ENCODE measurements at places on chromosomes 2 and 18.

DNA sequence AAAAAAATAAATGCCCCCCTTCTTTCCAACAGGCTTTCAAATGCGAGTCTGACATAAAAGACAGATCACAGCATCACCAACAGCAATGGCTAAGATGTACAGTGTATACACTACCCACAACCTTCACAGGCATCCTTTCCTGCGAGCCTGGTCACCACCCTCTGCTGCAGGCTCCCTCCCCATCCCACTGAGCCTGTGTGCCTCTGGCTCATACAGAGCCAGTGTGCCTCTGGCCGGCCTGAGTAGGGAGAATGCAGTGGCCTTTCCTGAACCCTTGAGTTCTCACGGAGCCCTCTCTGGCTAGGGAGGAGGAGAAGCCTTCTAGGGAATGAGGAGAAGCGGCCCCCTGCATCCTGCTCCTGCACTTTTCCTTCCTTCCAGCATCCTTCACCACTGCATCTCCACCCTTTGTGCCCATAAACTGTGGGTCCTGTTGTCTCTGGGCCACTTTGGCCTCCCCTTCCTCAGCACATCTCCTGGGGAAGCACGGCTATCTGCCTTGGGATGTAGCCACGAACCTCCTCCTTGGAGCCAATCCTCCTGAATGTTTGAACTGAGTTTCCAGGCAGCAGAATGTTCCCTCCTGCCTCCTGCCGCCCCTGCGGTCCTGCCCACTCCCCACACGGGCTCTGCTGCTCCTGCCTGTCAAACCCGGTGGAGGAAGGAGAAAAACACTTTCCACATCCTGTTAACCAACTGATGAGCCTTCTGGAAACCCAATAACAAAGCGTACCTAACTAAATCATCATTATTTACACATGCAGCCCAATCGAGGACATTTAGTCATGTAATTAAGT lies 22.5 kb downstream of the GYPC start:
- no peak for DNase-seq

DNA sequence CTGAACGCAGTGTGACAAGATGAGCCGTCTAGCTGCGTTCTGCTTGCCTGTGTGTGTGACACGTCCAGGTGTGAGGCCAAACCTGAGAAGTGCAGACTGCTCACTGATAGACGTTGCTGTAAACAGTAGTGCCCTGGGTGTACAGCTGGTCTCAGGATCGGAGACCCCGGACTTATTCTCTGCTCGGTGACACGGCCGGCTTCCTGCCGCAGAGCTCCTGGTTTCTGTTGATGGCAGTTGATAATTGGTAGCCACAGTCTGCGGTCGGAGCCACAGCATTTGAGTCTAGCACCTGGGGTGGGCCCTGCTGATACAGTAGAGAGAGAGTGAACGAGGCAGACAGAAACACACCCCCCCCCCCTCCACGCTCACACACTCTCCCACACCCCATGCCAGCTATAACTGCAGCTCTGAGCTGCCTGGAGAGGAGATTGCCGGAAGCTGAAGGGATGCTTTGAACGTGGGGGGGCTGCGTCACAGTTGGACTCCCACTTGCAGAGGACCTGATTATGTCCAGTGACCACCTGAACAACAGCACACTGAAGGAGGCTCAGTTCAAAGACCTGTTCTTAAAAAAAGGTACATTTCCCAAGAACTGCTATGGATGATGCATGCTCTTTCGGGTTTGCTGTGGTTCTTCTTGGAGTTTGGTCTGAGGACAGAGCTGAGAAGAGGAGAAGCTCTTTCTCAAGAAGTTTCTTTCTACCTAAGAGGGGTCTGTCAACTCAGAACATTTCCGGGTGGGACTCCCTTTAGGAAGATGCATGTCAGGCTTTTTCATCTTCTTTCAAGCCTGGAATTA lies 114.0 kb downstream of the FAM210A start:
- DNase-seq, result peak; percentile 65

DNA sequence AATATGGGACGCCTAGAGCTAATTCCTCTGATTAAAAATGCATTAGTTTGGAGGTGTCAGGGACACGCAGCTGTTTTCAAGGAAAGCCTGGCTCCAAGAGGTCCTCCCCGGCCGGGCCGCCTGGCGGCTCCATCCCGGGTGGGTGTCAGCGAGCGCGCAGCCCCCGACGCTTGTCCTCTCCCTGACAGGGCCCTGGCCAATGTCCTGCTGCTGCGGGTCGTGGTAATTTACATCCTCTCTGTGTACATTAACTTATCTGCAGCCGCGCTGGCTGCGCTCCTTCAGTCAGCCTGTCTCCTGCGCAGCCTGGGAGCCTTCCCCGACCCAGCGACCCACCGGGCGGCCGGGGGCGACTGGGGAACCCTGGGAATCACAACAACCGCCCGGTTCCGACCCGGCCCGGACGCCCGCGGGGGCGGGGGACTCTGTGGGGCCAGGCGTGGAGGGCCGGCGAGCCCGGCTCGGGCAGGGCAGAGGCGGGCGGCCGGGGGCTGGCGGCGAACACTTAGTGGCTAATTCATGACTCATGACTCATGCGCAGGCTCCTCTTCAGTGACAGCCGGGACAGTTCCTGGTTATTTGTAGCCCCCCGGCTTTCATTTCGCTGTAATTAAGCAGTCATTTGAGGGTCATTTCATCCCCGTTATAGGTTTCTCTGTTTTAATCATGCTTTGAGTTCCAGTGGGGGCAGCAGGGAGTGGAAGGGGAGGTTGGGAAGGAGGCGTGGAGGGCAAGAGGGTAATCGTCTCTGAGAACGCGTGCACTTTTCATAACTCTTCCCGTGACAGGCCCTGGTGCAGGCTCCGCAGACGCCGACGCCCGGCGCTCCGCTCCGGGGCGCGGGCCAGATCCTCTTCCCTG lies 141.9 kb upstream of the CTAGE1 start:
- DNase-seq, result peak; percentile 8

DNA sequence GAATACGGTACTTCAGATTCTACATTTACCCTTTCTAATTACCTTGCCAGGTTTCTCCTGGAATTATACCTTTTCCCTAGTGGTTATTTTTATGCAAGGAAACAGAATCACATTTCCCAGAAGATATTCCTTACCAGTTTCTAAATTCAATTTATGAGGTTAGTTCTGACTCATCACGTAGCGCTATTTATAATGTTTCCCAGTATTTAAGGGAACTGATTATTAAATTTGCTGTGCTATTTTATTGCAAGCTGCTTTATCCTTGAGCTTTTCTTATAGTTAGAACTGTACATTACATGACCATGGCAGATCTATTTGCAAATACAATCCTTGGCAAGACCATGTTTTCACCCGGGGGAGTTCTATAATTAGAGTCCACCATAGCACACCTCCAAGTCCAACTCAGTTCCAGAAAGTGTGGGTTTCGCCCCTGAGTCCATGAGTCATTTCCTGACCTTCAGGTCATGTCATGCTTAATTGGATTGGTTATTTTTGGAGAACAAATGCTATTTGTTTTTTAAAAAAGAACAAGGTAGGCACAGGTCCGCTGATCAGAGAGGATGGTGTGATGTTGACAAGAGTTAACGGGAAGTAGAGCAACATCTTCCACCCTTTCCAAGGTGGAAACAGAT lies 126.6 kb downstream of the ZNF532 start:
- no peak for DNase-seq

DNA sequence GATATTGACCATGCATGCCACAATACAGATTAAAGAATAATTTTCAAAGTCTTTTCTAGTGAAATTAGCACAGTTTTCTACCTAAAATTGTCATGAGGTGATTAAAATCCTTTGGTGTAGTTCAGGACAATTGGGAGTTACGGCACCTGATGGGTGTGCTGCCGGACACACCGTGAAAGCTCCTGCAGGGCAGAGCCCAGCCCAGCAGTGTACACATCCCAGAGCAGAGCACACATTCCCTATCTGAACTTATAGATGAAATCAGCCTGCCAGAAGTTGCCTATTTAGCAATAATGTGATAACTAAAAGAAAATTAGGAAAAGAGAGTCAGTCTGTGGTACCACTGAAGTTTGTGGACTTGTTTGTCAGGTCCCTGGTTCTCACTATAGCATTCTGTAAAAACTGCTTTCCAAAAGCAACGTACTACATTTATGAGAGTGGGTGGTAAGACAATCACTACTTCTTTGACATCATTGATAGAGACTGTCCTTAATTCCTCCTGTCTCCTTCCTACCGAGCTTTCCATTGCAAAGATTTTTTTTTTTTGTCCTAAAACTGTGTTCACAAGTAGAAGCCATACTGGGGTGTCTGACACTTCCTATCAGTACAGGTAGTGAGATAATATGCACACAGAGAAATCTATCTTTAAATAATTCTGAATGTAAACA lies 3.4 kb downstream of the CYTIP start:
- DNase-seq, result no peak

GRCh38 chr2:215693193-215693998 lies 257.5 kb upstream of the FN1 start:
- no peak for DNase-seq

DNA sequence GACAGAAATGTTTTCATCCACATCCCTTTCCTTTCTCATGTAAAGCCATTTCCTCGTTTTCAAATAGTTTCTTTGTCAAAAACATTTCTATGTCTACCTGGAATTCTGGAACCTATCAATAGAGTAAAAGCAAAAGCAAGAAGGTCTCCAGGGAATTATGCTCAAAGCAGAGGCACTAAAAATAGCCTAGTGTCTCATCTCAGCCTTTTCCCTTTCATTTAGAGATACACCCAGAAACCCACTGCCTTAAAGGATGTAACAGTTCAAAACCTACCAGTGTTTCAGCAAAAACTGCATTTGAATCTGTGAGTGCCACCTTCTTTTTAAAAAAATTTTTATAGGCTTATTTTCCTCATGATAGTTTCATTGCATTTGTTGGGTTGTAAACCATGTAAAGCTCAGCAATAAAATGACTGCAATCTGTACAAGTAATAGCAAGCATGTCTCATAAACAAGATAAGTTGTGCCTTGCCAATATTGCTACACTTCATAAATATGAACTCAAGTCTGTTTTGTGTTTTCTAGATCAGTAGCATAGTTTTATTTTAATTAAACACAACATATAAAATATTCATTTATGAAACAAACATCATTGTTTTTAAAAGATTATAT lies 927.3 kb upstream of the ACVR2A start:
- no peak for DNase-seq

DNA sequence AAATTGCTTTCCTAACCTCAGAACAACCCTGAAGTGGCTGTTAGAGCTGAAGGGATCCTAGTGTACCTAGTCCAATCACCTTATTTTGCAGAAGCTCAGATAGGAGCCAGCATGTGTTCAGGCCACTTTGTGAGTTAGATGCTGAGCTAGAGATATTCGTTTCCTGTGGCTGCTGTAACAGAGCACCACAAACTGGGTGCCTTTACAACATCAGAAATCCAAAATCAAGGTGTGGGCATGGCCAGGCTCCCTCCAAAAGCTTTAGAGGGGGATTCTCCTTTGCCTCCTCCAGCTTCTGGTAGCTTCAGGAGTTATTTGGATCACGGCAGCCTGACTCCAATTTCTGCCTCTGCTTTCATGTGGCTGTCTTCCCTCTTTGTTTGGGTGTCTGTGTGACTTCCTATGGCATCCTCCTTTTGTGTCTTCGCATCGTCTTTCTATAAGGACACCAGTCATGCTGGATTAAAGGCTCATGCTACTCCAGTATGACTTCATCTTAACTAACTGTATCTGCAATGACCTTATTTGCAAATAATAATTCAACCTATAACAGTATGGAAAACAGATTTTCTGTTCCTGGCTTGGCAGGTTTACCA lies 86.3 kb upstream of the TGFA start:
- DNase-seq, result no peak

- no peak for DNase-seq
Measured at GRCh38 chr18:22975508-22975907, 42.4 kb downstream of the RBBP8 start.

DNA sequence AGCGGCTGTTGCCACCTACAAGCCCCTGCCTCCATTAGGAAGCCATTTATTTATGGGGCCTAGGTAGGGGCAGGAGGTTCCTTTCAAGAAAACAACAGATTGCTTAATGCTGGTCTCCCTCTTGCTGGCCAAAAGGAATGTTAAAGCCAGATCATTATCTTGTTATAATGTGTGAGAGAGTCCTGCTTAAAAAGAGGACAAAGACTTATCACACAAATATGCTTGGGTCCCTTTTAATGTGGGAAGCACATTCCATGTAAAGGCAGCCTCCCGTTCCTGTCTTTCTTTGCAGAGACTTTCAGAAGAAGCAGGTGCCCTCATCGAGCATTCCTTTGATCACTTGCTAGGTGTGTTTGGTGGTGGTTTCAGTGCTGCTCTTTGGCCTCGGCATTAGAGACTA lies 76.4 kb downstream of the AGAP1 start:
- DNase-seq, result no peak

DNA sequence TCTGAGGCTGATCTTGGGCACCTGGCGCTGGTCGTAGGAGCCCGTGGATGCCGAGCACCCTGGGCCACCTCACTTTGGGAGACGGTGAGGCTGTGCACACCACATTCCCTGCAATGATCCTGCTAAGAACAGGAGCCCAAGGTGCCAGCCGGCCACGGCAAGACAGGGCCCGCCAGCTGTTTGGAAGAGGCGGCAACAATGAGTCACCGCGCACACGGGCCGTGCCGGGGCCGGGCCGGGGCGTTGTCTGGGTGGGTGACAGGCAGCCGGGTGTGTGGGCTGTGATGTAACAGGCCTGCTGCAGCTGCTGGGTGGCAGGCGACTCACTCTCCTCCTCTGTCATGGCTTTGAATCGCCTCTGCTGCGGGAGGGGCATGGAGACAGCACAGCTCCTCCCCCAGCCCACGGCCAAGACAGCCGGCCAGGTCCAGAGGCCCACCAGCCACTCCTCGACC lies 49.7 kb upstream of the ODC1 start:
- peak; percentile 73 for DNase-seq

All from stimulated activated CD8-positive, alpha-beta memory T cell treated with anti-CD3 and anti-CD28 coated beads, Interleukin-7, amount 100 ng/mL, for 4 hours (primary cell).